Uterus (tissue), 4 donors: ENCODE measurements at places on chromosomes 5 and 9. TPM values are rescaled to one million over a fixed set of nuclear protein-coding genes. Genes with fewer than 3 reads are reported as not detected.

DNA sequence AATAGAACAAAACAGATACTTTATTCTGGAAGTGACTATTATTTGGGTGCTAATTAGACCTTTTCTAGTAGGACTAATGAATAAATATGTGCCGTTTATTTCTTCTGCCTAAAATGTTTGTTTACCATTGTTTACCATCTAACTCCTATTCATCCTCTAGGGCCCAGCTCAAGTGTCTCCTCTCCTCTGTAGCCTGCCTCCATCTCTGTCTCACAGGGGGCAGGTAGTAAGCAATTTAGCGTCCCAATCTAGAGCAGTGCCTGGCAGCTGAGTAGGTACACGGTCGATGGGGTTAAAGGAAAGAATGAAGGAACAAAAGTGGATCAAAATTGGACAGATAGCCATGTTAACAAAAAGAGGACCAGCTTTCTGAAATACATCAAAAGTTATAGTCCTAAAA is 230.9 kb downstream of the SLF1 start:
- DNase-seq: no peak

Gene RCL1
- total RNA-seq: 42.6 TPM

Gene NRG2
- total RNA-seq: 4.5 TPM

Gene OLFM1
- total RNA-seq: 8.5 TPM
